Endodermal cell (in vitro differentiated cells): ENCODE measurements at places on chromosomes 16 and 17. TPM values are rescaled to one million over a fixed set of nuclear protein-coding genes. Genes with fewer than 3 reads are reported as not detected.

The PLLP gene
- 8.7 to 9.7 TPM (median 9.1 TPM) in 3 replicates for total RNA-seq

GRCh38 chr17:69711541-69711940 is 297.0 kb downstream of the MAP2K6 start:
- no peak for DNase-seq

DNA sequence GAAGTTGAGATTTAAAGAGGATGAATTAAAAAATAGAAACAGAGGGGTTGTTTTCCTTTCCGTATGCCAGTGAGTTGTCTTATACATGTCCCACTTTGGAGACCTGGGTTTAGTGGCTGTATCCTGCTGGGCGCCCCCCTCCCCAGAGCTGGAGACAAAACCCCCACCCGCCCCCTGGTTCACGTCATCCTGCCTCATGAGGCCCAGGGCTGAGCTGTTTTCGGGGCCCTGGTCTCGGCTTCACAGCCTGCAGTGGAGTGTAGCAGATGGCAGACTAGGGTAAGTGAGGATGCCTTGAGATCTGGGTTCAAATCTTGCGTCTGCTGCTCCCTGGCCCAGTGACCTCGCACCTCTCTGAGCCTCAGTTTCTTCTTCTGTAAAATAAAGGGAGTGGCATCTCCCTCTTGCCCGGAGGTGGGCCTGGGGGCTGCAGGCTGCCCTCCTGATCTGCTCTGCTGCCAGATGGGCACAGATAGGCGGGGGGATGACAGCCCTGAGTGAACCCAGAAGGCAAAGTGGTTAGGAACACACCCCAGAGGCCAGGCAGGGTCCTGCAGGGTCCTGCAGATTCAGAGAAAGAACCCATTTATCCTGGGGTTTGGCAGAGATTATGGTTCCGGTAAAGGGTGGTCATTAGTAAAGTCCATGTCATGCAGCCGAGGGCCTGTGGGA is 45.1 kb downstream of the SOCS3 start:
- peak; percentile 82 for DNase-seq

DNA sequence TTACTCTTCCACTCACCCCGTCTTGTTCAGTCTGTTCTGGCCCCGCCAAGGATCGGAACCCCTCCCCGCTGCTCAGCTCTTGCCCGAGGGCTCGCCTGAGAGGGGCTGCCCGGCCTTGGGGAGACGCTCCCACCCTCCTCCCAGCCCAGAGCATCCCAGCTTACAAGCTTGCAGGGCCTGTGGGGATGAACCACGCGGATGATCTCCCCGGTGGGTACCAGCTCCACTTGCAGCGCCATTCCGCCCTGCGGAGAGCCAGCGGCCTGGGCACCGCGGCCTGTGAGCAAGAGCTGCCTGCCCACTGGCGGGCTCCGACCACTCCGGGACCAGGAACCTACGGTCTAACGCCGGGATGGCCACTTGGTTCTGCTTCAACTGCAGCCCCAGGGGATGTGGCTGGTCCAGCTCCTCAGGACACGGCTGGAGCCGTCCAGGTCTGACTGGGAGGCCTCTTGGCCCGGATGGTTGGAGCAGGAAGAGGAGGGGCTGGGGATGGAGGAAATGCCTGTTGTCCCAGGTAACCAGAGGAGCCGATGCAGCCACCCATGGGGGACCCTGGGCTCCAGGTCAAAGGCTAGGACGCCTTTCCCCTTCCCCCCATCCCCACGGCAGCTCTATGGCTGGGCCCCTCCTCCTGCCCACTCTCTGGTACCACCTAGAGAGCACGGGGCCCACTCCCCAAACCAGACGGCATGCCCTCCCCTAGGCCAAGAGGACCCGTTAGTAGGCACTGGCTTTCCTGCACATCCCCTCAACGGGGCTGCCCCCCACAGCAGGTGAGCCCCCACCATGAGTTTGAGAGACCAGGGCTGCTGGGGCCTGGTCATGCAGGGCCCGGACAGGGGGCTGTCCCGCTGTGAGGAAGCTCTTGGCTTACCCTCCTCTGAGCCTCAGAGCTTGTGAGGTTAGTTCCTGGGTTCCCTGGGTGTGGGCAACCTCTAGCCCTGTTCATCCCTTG is at the start of gene MYO1C:
MYO1C (minus strand) TSS at position 438 of the 958 bp plus-strand sequence; CDS start at position 239, 199 bp downstream.
- peak; percentile 88 for DNase-seq

The TMC5 gene
- 1.3 to 1.6 TPM (median 1.3 TPM) in 3 replicates for total RNA-seq

The KRTAP17-1 gene
- 0.46 TPM in 1 of 3 replicates, not detected in the others for total RNA-seq

- DNase-seq: no peak
Measured at GRCh38 chr17:27624539-27624938, 6.4 kb upstream of the LGALS9 start.

DNA sequence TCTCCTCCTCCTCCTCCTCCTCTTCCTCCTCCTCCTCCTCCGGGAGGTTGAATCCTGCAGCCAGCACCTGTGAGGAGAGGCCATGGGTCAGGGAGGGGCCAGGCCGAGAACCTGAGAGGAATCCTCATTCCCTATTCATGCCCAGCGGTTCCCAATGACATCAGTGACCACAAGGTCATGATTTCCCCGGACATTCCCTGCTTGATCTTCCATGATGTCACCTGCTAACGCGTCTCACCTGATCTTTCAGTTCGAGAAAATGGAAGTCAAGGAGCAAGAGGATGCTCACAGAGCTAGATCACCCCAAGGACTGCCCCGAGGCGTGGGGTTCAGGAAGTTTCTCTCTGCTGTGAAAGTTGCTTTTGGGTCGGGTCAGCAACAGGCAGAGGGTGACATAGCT is 5.4 kb downstream of the APOBR start:
- DNase-seq: no peak

DNA sequence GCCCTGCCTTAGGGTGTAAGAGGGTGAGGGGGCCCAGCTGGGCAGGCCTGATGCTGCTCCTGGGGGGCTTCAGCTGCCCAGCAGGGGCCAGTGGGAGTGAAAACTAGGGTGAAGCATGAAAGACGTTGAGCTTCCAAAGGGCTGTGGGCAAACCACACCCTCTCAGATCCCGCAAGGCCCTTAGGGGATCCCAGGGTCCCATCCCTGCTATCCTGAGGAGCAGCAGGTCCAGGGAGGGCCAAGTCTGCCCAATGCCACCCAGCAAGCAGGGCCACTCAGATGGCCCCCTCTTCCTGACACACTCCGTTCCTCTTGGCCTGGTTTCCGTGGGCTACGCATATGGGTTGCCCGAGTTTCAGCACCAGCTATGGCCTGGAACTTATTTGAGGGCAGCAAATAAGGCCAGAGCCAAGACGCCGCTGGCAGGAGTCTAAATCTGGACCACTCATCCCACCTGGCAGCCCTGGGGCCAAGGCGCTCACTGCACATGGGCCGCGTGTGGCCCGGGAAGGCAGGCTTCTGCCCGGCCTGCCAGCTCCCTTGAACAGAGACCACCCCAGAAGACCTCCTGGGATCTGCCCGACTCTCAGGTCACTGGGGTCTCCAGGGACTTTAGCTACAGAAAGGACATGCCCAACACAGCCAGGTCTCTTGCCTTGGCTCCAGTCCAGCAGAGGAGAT is 4.2 kb downstream of the ATP2A3 start:
- no peak for DNase-seq

The DRC3 gene
- 1.2 to 2.0 TPM (median 1.9 TPM) in 3 replicates for total RNA-seq

DNA sequence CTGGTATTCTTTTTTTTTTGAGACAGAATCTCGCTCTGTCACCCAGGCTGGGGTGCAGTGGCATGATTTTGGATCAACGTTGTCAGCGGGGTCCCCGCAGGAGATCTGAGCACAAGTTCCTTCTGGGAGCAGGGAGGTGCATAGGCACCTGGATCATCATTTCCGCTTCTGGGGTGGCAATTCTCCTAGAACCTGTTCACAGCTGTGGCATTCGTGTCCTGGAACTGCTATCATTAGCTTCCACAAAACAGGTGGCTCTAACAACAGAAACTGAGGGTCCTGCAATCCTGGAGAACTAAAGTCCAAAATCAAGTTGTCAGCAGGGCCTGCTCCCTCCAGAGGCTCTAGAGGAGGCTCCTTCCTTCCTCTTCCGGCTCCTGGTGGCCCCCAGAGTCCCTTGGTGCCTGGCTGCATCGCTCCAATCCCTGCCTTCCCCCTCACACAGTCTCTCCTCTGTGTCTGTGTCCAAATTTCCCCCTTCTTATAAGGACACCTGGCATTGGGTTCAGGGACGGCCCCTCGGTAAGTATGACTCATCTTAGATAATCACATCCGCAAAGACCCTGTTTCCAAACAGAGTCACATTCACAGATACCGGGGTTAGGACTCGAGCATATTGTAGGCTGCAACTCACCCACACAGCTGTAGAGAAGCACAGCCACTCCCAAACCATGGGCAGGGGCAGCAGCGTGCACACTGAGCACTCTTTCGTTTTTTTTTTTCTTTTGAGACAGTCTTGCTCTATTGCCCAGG is 43.5 kb upstream of the KLHDC4 start:
- DNase-seq: no peak

The OR3A3 gene
- not detected in 3 replicates for total RNA-seq

The TBX6 gene
- total RNA-seq: 2.4 and 3.0 TPM in 2 replicates

DNA sequence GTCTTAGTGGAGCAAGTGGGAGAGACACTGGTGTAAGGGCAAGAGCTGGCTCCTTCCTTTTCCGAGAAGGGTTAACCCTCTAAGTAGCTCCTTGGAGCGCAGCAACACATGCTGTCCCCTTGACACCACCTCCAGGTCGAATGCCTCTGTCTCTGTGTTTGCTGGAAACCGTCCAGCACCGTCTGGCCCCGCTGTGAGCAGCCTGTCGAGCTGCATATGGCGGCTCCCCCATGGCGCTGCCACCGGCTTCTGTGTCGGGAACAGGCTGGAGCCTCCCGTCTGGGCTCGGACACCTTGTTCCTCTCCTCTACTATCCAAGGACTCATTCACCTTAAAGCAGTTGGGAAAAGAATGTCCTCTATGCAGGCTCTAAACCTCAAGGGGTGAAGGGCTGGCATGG is 28.9 kb upstream of the WSCD1 start:
- no peak for DNase-seq
